Frontal cortex (tissue), 4 donors: ENCODE measurements at places on chromosomes 1 and 21.

DNA sequence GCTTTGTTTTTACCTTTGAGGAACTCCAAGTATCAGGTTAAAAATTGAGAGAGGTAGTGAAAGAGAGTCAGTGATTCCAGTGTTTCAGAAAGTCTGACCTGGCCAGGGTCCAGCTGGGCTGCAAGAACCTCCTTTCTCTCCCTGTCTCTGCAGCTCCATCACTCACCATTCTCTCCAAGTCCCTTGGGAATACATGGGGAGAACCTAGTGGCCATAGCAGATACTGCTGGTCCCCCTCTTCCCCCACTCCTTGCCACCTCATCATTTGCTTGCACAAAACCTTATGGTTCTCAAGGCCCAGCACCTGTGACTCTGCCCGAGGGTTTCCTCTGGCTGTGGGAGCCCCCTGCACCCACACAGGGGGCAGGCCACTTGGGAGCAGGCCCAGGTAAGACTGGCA is 279.5 kb downstream of the KIF26B start:
- no peak for DNase-seq

DNA sequence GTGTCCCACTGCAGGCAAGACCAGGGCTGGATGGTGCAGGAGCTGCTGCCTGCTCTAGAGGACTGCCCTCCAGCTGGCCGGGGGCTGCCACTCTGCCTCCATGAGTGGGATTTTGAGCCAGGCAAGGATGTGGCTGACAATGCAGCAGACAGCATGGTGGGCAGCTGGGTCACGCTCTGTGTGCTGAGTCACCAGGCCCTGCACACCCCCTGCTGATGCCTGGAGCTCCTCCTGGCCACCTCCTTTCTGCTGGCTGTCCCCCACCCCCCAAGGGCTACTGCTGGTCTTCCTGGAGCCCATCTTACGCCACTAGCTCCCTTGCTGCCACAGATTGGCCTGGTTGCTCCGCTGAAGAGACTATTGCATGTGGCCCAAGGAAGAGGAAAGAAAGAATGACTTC is 3.9 kb upstream of the ZSCAN20 start:
- no peak for DNase-seq

GRCh38 chr21:43815107-43815613 is 25.8 kb downstream of the RRP1 start:
- no peak for DNase-seq

DNA sequence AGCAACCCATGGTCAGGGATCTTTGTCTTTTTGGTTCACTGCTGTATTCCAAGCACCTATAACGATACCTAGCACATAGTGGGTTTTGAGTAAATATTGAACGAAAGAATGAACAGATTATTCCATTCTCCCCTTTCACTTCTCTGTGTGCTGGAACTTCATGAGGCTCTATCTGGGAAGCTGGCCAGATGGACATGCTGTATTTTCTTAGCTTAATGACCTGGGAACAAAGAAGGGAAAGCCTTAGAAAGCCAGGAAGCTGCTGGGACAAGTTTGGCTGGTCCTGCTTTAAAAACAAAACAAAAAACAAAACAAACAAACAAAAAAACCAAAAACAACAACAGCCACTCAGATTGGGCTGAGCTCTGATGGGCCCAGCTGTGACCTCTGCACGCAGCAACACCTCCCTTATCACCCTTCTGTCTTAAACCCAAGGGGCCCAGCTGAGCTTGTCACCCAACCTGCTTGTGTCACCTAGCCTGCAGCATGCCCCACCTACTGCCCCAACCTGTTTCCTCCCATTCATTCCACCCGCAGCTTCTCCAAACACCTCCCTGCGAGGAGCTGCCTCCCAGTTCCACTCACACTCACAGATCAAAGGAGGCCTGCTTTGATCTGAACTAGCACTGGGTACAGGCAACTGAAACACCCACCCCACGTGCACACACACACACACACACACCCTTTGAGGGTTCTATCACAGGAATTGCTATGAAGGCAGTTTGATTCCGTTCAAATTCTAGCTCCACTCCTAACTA is 37.1 kb downstream of the SLC30A1 start:
- DNase-seq = no peak

GRCh38 chr1:155029513-155030242 is 3.9 kb downstream of the DCST2 start:
- DNase-seq = no peak

DNA sequence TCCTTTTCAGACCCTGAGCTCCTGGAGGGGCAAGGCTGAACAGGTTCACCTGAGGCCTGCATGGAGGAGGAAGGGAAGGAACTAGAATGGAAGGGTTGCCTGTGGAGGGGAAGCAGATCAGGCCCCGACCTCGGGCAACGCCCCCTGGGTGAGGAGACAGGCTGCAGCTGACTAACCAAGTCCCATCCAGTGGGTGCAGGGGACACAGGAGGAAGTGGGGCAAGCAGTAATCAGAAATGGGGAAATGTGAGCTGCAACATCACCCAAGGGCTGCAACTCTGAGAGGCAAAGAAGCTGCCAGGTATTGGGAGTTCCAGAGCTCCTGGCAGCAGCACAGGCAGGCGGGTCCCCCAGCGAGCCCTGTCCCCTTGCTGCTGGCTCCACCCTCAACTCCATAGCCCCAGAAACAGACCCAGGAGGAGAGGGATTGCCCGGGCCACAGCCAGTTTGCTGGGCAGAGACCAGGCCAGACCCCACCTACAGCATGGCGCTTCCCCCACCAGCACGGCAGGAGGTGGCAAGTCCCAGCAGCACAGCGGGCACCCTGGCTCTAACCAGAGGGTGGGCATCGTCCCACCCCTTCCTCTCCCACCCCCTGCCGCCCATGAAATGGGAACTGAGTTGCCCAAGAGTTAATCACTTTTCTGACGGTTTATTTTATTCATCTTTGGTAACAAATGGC is 38.5 kb downstream of the MRPL37 start:
- DNase-seq = no peak

DNA sequence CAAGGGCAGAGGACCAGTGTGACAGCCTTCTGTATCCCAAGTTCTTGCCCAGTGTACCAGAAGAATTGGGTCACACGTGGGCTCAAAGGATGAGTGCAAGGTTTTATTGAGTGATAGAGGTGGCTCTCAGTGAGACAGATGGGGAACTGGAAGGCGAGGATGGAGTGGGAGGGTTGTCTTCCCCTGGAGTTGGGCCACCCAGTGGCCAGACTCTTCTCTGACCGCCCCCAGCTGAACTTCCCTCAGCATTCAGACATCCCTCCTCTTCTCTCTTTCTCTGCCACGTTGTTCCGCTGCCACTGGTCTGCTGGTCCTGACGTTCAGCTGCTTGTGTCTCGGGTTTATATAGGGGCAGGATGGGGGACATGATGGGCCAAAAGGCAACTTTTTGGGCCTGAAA is 150.1 kb upstream of the IVNS1ABP start:
- no peak for DNase-seq

DNA sequence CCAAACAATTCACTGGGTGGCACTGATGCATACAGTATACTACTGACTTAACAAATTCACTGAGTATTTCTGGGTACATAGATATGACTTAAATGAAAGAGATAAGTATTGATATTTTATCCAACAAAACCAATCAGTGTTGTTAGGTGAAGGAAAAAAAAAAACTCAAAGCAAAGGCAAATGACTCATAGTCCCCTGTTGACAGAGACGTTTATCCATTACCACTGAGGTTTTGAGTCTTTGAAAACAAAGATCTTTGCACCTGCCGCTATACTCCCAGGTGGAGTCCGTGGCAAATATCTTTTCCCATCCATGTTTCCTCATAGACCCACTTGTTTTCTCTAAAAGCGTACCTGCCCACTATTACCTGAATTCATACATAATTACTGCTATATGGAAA is 18.4 kb downstream of the DYNLT5 start:
- DNase-seq = no peak

- DNase-seq = peak; percentile 32
Measured at GRCh38 chr1:21668232-21668950, 766 bp downstream of the RAP1GAP start.

DNA sequence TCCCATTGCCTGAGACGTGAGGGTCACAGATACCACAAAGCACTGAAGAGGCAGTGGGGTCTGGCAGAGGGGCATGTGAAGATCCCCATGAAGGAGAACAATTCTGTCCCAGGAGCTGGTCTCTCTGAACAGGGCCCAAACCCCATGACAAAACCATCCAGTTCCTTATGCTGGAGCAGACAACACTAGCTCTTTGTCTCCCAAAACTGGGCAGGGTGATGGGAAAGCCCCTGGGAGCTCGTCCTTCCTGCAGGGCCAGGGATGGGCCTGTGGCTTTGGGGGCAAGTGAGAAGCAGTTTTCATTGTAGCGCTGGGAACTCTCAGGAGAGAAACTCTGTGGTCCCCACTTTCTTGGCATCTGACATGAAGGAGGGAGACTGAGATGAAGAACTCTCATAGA is 8.8 kb downstream of the ETV3L start:
- DNase-seq = no peak

DNA sequence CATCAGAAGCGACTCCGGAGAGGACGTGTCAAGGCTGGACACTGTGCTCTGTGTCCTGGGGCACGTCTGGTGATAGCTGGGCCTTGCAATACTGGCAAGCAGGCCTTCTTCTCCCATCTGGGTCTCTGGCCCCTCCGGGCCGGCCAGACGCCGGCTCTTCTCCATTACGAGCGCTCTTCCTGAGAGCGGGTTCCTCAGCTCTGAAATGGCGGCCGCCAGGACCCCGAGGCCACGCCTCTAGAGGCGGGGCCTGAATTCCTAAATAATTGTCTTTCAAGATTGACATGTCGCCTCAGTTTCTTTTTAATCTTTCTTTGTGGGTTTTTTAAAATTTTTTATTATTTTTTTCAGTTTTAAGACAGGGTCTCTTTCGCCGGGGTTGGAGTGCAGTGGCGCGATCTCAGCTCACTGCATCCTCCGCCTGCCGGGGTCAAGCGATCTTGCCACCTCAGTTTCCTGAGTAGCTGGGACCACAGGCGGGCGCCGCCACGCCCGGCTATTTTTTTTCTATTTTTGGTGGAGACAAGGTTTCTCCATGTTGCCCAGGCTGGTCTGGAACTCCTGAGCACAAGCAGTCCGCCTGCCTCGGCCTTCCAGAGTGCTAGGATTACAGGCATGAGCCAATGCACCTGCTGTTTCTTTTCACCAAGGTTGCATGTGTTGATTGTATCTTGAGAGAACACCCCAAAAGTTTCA is 9.2 kb downstream of the RNF2 start:
- DNase-seq = no peak

GRCh38 chr1:42970143-42970542 is 11.5 kb upstream of the SLC2A1 start:
- DNase-seq = no peak

- DNase-seq = no peak
Measured at GRCh38 chr21:42626171-42626570, 27.2 kb upstream of the PDE9A start.

- DNase-seq = no peak
Measured at GRCh38 chr1:156796340-156797097, 20.1 kb downstream of the SH2D2A start.

- DNase-seq = no peak
Measured at GRCh38 chr1:241821363-241821762, 26.6 kb upstream of the EXO1 start.

DNA sequence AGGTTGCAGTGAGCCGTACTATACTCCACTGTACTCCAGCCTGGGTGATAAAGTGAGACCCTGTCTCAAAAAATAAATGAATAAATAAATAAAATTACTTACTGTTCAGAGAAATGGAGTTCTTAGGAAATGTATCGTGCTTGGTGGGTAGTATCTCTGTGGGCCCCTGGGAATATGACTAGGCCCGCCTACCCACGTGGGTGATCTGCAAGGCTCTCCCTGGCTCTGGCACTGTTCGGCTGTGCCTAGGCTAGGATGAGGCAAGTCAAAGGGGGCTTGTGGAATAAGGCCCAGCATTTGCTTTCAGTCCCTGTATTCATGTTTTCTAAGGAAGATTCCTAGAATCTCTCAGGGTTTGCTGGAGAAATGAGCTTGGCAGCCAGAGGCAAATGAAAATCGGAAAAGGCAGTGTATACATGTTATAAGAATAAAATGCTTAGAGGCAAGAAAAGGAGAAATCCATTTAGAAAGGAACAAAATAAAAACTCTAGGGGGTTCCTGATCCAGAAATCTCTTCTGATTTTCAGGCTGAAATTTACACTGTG is 4.5 kb upstream of the CSRP1 start:
- DNase-seq = no peak

DNA sequence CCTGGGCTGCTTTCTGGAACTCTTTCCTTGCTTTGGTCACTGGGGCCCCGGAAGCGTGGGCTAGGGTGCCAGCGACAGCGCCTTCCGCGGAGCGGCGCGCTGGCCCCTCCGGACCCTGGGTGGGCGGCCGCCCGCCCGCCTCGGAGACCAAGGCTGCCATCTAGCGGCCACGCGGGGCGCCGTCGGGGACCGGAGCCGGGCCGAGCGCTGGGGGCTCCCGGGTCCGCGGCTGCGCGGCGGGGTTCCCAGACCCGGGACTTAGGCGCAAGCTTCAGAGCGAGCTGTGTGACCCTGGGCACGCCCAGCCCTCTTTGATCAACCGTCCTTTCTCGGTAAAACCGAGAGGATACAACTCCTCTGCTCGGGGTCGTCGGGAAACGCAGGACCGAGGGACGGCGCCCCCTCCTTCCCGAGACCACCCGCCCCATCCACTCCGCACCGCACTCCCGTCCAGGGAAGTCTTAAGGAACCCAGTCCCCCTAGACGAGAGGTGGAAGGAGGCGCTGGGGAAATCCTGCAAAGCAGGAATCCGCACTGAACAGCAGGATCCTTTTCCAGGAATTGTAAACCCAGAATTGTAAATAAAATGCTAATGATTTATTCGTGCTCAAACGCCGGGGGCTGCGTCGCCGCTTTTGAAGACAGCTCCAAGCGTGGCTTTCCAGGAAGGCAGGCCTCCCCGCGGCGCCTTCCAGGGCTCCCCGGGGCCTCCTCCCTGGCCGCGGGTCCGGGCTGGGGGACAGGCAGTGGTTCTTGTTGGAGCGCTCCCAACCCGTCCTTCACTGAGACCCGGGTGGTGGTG is 41.2 kb downstream of the RRAGC start:
- peak; percentile 62 for DNase-seq

- DNase-seq = no peak
Measured at GRCh38 chr1:236351875-236352573, 42.1 kb upstream of the EDARADD start.

GRCh38 chr21:41511858-41512257 is 3.9 kb upstream of the TMPRSS2 start:
- no peak for DNase-seq

DNA sequence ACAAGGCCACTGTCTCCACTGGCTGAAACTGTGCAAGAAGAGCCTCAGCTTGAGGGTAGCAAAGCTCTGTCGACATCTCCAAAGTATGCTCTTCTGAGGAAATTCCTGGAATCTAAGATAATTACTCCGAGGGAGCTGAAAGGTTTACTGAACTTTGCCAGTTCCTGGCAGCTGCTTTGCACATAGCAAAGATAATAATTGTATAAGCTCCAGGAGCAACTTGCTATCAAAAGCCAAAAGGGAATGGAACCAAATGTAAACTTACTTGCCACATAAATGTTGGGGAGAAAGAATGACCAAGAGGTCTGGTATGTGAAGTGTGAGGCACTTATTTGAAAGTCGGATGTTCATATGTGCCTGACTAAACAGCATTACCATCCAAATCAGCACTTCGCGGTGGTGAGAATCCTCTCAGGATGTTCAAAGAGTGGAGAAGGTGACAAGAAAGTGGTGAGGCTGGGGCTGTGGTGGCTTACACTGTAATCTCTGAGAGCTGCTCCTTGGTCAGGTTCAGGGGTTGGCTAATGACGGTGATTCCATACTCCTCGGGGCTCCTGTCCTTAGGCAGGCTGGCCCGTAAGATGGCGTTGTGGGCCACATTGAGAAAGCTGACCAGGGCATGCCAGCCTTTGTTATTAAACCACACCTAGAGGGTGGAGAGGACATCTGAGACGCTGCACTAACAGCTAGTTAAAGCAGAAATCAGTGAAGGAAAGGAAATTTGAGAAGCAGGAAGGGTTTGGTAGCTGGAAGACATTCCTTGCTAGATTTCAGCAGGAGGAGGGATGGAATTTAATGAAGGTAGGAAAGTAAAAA is 100.0 kb downstream of the ABCA4 start:
- no peak for DNase-seq
